ENCODE measurements at places on chromosomes 4 and X.

- no peak for DNase-seq
Measured at GRCh38 chr4:129839687-129840086, 743.7 kb downstream of the C4orf33 start.

- no peak for DNase-seq
Measured at GRCh38 chrX:14616836-14617235, 87.5 kb downstream of the GLRA2 start.

- no peak for DNase-seq
Measured at GRCh38 chr4:23952258-23952657, 62.4 kb upstream of the PPARGC1A start.

DNA sequence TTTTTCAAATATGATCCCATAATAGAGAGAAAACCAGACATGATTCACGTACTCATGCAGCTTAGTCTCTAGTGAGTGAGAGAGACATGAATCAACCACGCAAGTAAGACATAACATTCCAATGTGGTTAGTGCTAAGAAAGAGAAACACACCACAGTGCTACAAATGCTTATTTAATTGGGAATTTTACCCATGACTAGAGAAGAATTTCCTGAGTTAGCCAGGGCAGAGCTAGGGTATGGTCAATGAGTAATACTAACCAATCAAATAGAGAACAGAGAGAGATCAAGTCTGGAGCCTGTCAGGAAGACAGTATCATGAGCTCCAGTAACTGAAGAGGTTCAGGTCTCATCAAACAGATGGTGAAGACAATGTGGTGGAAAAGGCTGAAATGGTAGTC, 495.2 kb downstream of the PDGFC start:
- DNase-seq = no peak

DNA sequence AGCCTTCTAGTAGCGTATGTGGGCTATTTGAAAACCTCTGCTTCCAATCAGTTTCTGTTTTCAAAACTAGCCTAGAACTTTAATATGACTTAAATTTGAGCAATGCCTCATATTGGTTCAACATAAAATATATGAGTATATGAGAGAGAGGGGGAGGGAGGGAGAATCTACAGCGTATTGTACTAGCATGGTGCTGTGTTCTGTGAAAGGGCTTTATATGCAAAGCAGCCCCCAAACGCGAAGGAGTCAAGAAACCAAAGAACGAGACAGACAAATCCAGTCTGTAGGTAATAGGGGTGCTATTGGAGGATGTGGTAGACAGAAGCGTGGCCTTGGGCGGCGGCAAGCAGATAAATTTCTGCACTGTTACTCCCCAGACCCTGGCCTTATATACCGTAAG, 784 bp upstream of the ANXA5 start:
- DNase-seq = no peak

DNA sequence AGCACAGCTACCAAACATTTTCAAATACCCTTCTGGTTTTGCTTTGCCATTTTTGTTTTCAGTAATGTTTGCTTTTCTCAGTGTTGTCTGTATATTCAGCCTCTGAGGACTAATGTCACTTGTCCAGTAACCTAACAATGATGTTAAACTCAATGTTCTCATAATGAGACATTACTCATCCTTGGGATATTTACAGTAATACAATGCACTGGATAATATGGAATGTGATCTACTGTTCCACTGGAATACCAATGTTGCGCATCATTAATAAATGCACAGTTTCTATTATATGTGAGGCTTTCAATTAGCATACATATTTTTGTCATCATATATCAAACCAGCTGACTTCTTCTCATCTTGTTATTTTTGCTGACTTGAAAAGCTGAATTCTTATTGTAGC, 259.1 kb downstream of the SH2D1A start:
- DNase-seq = no peak

GRCh38 chr4:101941816-101942358, 151.4 kb downstream of the BANK1 start:
- DNase-seq = no peak

- no peak for DNase-seq
Measured at GRCh38 chr4:146510942-146511341, 10.8 kb downstream of the SLC10A7 start.

GRCh38 chrX:72621625-72622485, 49.2 kb upstream of the HDAC8 start:
- no peak for DNase-seq

GRCh38 chrX:39619182-39620009, 478.4 kb downstream of the BCOR start:
- no peak for DNase-seq

DNA sequence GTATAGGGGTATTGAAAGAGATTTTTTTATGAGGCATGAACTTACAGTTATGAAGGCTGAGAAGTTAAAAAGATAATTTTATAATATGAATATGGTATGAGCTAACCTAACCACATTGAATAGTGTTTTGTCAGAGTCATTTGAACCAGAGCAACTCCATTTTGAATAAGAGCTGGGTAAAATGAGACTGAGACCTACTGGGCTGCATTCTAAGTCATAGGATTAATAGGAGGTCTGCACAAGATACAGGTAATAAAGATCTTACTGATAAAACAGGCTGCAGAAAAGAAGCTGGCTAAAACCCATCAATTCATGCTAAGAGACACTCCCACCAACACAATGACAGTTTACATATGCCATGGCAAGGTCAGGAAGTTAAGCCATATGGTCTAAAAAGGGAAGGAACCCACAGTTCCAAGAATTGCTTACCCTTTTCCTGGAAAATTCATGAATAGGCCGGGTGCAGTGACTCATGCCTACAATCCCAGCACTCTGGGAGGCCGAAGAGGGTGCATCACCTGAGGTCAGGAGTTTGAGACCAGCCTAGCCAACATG, 209.2 kb downstream of the TECRL start:
- no peak for DNase-seq

DNA sequence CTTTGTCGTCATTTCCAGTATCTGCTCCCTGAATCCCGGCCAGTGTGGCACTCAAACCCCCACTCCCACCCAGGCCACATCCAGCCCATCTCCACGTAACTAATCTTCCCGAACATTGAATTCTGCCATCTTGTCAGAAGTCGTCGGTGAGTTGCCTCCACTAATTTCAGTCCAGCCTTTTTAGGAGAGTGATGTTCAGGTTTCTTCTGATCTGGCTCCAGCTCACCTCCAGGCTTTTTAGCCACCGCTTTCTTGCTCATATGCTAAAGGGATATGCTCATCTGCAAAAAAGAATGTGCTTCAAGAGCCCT, 1.3 kb downstream of the TMEM165 start:
- DNase-seq = no peak

DNA sequence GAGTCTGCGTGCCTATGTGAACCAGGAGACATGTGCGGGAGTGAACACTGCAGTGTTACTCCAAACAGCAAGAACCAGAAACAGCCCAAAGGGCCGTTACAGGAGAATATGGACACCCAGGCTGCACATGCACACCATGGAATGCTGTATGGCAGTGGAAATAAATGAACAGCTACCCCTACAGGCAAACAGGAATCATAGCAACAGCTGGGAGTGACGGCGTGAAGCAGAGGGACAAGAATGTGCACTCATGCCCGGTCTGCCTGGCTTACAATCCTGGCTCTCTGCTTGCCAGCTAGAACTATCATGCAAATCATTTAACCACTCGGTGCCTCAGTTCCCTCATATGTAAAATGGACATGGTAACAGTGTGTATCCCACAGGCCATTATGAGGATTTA, 16.6 kb downstream of the GPKOW start:
- no peak for DNase-seq

GRCh38 chr4:183987987-183988392, 82.9 kb downstream of the STOX2 start:
- no peak for DNase-seq

- no peak for DNase-seq
Measured at GRCh38 chrX:18676470-18676869, 4.6 kb upstream of the RS1 start.

DNA sequence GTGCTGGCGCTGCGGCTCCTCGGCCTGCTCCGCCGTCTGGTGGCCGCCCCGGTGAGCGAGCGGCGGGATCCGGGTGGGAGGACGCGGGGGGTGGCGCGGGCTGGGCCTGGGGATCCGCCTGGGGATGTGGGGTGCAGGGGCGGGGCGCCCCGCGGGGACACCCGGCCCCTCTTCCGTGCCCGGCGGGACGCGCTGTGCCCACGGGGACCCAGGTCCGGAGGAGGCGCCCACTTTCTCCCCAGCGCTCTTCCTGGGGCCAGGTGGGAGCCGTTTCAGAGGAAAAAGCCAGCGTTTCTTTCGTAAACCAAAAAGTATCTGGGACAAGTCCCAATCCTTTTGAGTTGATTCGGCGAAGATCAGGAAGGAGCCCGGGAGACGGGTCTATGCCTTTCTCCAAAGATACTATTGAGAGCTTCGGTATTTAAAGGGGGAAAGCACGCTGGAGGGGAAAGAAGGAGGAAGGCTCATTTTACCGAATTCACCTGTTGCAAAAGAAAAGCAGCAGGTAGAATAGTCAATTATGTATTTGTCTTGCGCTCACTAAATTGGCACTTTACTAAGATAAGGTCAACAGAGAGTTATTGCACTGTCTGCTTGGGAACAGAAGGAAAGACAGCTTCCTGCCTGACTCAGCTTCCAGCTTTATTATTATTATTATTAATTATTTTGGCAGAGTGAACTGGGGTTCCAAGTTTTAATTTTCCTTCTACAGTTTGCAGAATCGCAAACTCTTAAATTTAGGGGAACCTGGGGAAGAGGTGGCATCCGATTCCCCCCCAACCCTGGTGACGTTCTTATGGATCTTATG, 81.5 kb upstream of the CD99 start:
- DNase-seq = no peak

DNA sequence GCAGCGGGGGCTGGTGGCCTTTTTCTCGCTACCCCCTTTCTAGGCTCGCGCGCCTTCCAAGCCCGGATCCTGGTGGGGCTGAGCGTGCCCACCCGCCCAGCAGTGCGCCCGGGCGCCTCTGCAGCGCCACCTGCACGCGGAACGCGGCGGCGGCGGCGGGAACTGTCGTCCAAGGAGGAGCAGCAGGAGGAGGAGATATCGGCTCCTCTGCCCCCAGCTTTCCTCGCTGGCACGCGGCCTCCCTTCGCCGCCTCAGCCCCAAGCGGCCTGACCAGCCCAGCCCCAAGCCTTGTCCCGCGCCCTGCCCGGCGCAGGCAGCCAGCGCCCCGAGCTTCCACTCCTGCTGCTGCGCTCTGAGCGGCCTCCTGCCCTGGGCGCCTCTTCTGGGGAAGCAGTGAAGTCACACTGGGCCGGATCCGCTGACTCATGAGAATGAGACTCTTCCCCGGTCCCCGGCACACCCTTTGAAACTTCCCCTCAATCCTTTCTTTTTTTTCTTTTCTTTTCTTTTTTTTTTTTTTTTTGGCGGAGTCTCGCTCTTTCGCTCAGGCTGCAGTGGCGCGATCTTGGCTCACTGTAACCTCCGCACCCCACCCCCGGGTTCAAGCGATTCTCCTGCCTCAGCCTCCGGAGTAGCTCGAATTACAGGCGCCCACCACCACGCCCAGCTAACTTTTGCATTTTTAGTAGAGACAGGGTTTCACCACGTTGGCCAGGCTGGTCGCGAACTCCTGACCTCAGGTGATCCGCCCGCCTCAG, 10.6 kb upstream of the ELF4 start:
- no peak for DNase-seq

DNA sequence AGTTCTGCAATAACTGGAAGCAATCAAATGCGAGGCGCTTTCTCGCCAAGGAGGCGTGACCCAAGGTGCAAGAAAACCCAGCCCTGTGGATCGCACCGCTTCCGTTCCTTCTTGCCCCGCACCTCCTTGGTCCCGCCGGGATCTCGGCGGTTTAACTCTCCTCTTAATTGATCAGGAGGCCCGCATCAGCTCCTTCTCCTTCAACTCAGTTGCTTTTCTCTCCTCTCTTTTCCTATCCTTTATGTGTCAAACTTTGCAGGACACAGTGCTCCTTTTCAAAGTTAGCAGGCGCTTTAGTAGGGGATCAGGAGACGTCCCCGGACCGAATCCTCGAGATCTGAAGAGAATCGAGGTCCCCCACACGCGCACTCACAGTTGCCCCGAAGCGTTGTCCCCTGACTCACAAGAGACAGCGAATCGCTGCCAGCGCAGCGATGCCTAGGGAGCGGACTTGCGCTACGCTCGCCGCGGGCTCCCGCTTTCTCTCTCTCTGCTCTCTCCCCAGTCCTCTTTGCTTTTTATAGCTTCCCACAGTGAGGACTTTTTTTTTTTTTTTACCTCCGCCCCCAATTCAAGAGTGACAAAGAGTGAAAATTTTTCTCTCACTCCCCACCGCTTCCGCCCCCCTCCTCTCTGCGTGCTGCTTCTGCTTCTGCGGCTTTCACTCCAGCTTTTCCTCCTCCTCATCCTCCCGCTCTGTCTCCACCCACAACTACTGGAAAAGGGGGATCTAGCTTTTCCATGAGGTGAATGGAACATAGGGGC, at the start of gene DKK2:
TSS of gene DKK2 (minus strand) at position 495 of the 765 bp plus-strand sequence. CDS start 722 bp downstream, outside the sequence.
- no peak for DNase-seq

- DNase-seq = no peak
Measured at GRCh38 chr4:94504545-94504944, 52.8 kb downstream of the PDLIM5 start.

- DNase-seq = no peak
Measured at GRCh38 chrX:87664381-87664780, 146.8 kb downstream of the KLHL4 start.

DNA sequence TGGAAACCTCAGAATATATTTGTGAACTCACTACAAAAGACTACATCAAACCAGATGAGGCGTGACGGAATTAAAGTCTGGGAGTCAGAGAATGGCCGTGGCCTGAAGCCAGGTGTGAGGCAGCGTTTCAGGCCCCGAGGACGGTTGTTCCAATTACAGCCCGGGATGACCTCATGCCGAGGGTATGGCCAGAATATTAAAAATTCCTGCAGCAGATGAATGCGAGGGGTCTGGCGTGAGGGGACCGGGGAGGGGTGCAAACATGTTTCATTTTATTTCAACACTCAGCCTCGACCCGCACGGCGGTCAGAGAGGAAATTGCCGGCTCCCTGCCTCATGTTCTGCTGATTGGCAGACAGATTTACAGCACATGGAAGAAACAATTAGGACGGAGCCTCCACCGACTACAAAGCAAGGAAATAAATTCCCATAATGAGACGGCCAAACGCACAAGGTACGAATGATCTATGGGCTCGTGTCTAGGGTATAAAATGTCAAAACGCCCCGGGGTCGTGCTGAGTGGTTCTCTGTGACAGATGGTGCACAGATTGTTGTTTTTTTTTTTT, 289.7 kb downstream of the SHOX start:
- DNase-seq = no peak

GRCh38 chrX:21990832-21991231, 41.3 kb upstream of the PHEX start:
- no peak for DNase-seq

DNA sequence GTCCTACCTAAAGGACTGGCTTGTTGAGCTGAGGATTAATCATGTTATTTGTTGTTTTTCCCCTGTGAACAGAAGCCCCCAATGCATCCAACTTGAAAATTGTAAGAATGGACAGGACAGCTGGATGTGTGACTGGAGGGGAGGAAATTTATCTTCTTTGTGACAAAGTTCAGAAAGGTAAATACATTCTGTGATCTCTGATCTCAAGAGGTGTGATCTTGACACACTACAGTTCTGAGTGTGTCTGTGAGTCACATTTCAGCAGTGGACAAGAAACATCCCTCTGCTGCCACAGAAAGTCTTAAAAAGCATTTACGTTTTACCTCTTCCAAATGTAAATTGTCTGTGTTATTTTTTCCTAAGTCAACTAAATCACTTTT, 79.3 kb downstream of the NFKB1 start:
- DNase-seq = no peak
